A549 treated with CORT108297 at 1 μM for 4 hours (cell line): ENCODE measurements at places on chromosomes 4 and X. TPM values are rescaled to one million over a fixed set of nuclear protein-coding genes. Genes with fewer than 3 reads are reported as not detected.

ZMAT1 gene
- total RNA-seq: 0.08 TPM in 1 of 5 replicates, not detected in the others

POLN gene
- total RNA-seq: 0.51 to 1.2 TPM (median 0.69 TPM) in 5 replicates

TMSB15A gene
- 0.40 to 1.4 TPM (median 0.73 TPM) in 5 replicates for total RNA-seq

FAM149A gene
- 1.4 to 1.8 TPM (median 1.7 TPM) in 5 replicates for total RNA-seq
